ENCODE measurements at places on chromosomes 5 and 9.
A peak's percentile ranks its signal among the peaks of the same experiment; 100 is the strongest.

GRCh38 chr5:73515232-73515631 lies 17.0 kb downstream of the BTF3 start:
- no peak for DNase-seq

DNA sequence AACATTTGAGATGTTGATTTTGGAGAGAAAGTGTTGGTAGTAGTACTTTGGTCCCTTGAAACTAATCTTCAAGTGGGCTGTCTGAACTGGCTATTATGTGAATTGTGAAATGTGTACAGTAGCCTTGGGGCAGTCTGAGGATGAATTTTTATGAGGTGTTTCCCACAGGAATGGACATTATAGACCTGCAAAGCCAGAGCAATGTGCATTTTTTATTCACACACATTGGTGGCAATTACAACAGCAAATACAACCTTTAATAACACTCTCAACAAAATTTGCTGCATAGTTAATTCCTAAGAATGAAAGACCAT lies 147.0 kb downstream of the PAM start:
- DNase-seq, result no peak

DNA sequence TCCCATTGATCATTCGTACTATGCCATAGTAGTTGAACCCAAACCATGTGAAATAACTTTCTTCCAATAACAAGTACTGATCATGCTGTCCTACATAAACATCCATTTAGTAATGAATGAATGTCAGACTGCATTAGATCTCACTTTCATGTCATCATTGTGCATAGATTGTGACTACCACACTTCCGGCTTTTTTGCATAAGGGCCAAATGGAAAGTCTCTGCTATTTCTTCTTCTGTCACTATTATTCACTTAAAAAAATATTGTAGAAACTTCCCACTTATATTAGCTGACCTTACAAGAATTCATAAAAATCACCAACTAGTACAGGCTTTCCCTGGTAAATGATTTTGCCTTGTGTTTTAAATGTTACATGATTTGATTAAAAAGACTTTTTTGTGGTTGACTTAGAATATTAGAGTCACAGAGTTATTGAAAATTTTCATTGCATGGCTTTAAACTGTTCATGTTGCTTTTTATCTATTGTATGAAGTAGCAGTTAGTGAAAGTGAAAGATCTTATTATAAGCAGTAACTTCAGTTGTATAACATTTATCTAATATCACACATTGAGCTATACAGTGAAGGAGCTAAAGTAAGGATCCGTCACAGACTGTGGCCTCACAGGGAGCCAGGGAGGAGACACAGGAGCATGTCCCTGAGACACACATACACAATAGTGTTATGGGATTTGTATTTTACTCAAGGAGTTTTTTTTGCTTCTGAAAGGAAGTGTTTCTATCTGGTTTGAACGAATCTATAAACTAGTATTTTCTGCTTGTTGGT lies 33.9 kb downstream of the LMNB1 start:
- no peak for DNase-seq

DNA sequence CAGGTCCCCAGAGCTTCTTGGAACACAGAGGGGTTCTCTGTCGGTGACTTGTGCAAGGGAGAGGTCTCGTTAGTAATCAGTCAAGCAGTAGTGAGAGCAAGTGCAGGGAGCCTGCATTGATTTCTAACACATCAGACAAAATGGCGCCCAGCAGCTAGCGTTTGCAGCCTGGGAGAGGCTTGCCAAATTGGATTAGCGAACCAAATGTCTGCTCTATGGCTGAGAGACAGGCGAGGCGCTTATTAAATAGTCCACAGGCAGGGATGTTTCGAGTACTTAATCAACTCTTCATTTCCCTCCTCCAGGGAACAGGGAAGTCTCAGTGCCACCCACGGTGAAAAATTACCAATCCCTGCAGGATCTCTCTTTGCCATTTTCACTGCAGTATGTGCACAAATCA lies 131.4 kb upstream of the SHB start:
- no peak for DNase-seq

DNA sequence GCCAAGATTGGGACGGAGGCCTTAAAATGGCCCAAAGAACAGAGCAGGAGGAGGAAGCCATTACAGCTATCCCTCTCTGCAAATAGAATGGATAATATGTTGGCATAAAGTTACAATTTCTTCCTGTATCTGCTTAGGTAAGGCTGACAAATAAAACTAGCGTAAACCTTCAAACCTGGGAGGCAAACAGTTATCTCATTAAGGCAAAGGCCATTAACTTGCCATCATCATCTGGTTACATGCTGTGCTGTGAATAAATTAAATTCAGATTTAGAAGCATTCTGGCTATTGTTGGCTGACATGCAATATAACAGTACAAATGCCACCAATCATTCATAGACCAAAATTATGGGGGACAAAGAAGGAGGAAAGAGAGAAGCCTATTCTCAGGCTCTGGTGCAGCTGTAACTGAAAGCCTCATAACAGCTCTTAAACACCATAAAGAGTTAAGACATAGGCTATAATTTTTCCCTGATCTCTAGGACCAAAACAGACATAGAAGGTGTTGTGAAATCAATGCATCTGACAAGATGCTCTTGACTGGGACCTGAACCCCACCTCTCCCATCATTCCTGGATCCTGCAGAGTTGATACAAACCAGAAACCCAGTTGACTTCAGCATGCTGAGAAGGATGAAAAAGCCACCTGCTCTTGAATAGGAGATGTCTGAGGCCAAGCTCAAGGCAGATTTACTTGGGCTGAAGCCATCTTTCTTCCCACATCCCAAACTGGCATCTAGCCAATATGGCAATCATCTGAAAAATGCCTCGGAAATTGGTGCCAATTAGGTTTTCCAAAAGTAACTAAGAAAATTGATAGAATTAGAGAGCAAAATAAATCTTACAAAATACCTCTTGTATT lies 62.5 kb downstream of the PLCXD3 start:
- no peak for DNase-seq

DNA sequence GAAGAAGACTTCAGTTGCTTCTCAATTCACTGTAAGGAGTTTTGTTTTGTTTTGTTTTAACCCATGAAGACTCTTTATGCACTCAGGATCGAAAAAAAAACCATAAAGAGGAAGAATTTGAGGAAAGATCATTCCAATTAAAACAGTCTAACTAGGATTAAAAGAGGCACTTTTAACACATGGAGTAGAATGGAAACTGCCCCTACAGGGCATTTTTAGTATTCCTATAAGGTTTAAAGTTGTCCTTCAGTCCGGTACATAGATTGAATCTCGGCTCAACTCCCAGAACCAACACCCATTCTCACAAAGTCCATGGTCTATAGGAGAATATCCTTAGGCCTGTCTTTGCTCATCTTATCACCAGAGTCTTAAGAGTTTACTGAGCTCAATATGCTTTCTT lies 469.6 kb downstream of the DTWD2 start:
- no peak for DNase-seq

GRCh38 chr5:53590759-53591158 lies 30.3 kb downstream of the NDUFS4 start:
- no peak for DNase-seq

DNA sequence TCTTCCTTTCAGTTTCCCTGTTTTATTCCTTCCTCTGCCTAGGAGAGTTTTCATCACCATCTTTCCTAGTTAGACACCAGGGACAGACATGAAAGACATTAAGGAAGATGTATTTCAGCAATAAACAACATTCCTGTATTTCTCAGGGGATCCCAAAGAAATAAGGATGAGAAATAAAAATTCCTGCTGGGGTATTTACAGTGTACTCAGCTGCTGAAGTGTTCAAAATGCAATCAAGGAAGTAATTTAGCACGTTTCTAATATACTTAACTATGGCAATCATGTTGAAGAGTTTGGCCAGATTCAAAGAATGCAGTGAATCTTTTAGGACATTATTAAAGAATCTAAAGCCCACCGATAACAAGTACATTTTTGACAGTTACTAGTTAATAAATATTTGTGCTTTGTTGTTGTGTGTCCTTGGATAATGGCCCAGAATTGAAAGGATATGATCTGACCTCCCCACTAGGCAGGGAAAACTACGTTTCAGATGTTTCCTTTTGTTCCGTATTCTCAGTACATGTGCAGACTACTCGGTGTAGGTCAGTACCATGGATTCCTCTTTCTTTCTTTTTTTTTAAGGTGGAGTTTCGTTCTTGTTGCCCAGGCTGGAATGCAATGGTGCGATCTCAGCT lies 46.8 kb downstream of the INIP start:
- DNase-seq, result no peak

GRCh38 chr5:109250533-109251329 lies 159.0 kb downstream of the PJA2 start:
- DNase-seq, result no peak

DNA sequence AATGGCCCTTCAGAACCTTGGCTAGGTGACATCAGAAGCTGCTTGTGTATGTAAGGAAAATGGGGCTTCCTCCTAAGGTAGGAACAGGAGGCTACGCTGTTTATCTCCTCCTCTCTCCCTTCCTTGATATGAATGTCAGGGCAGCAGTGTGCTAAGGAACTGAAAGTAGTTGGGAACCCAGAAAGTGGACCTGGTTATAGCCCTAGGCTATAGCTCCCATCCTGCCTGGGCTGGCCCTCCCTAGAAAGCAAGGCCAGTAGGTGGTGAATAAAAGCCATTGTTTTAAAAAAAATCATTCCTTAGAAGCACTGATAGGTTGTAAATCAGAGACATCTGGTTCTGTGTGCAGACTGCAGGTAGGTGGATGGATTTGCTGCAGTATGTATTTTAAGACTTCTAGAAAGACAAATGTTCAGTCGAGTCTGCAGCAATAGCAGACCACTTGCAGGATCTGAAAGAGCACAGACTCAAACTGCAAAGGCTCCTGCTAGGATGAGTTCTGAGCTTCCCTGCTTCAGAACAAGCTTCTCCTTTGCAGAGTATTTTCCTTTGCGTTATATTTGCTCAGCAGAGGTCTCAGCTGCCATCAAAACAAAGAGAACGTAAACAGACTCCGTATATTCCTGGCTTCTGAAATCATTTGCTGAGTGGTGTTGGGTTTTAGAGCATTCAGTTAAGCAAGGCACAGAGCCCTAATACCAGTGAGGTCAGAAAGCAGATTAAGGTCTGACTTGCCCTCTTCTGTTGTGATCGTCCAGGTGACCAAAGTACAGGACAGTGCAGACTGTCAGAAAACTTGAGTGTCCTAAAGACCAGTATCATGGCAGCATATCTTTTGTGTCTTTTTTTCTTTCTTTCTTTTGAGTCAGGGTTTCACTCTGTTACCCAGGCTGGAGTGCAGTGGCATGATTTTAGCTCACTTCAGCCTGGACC lies 20.1 kb upstream of the CFAP157 start:
- no peak for DNase-seq

GRCh38 chr9:91948597-91949391 lies 1.2 kb downstream of the ROR2 start:
- DNase-seq, result peak; percentile 17

DNA sequence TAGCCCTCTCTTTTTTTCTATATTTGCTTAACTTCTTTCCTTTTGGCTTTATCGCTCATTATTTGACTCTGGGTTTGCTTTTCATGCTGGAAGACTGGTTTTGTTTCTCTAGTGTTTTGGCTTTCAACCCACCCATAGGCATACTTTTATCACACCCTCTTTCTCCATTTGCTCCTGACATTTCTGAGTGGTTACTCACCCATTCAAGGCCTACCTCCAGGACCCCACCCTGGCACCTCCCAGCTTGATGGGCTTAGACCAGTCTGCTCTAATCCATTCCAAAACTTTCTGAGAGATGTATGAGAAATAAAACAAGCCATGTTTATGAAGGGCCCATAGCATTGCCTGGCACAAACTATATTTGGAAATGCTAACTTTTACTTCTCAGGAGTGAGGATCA lies 18.1 kb downstream of the C6 start:
- no peak for DNase-seq
